Activated T-cell treated with anti-CD3 and anti-CD28 coated beads, Interleukin-2, amount 50 U/mL, for 72 hours (primary cell): ENCODE measurements at places on chromosomes 2 and 18.

DNA sequence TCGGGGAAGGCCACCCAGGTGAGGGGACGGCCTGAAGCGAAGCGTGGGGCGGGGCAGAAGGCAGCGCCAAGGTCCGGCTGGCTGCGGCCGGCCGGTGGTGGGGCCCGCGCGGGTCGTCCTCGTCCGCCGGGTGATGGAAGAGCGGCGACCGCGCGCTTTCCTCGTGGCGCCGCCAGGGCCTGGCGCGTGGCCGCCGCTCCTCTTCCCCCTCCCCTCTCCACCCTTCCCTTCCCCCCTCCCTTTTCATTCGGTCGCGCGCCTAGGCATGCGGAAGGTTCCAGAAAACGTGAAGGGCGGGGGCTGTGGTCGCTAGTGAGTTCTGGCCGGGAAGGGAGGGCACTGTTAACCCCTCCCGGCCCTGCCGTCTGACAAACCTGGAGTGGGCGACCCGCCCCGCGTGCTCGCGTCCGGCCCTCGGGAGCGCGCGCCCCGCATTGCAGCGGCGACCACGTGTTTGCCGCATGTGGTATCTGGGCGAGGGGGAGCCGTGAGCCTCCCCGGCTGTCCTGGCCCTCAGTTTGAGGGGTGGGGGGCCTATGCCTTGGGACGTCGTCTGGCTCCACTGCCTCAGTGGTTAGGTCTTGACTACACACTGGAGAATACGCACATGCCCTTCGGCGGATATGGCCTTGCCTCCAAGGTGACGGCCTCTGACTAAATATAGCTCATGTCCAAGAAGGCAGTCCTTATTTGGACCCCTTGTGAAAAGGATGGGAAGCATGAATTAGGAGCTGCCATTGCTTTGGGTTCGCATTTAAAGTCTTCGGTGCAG, 579 bp downstream of the MAT2A start:
- peak; percentile 63 for DNase-seq

GRCh38 chr2:103222969-103223368, 461.1 kb downstream of the TMEM182 start:
- DNase-seq, result no peak

- no peak for DNase-seq
Observed at GRCh38 chr2:62042944-62043343, 137.5 kb downstream of the COMMD1 start.

- no peak for DNase-seq
Observed at GRCh38 chr2:150469706-150470274, 17.7 kb downstream of the RND3 start.

GRCh38 chr2:42925742-42926433, 133.5 kb upstream of the HAAO start:
- no peak for DNase-seq

DNA sequence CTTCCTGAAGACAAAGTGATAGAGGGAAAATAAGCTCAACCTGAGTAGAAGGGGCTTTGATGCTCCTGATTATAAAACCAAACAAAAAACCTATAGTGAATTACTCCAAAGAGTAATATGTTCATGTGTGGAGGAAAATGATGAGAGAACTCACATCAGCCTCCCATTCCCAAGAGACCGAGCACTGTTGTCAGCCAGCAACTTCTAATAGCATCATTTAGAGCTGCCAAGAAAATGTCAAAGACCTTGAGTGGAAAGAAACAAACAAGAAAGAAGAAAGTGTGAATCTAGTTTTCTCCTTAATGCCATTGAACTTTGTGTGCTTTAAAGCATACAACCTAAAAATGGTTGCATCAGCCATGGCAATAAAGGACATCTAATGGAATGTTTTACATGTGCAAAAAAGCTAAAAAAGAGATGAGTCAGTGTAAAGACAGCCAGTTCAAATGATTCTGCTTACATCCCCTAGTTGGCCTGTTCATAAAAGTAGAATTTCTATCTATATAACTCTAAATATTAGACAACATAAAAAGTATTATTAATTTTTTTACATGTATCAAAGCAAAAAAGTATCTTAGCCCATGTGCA, 1066.2 kb downstream of the TDRD15 start:
- DNase-seq, result no peak

DNA sequence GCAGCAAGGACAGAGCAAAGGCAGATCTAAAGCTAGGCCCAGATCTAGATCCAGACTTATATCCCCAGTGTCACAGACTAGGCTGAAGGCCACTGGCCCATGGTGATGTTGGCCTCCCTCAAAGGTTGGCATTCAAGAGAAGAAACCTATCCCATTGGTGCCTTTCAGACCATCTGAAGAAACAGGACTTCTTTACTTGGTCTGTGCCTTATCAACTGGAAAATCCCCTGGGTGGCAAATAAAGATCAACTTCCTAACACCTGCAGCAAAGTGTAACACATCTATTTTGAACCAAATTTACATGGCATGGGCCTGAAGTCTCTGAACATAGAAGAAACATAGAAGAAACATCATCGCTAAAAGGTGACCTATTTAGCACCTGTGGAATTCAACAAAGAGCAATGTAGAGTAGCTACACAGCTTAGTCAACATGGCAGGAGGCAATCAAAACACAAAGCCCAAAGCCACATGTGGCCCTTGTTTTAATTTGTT, 35.8 kb downstream of the METTL4 start:
- DNase-seq, result no peak

DNA sequence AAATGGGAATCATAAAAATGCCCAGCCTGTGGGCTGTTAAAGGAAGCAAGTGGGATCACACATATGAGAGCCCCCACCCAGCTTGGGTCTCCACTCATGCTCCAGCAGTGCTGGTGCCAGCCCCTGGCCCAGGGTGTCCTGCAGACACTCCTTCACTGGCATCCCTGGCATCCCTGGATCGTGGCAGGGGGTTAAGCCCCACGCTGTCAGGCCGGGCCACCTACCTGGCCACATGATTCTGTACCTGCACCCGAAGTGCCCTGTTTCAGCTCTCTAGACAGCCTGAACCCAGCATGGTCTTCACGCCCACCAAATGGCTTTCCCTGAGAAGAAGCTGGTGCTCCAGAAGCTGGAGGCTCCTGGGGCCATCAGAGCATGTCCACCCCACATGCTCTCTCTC, 137.4 kb downstream of the INHBB start:
- no peak for DNase-seq

- no peak for DNase-seq
Observed at GRCh38 chr2:26144031-26144430, 28.9 kb upstream of the GAREM2 start.

DNA sequence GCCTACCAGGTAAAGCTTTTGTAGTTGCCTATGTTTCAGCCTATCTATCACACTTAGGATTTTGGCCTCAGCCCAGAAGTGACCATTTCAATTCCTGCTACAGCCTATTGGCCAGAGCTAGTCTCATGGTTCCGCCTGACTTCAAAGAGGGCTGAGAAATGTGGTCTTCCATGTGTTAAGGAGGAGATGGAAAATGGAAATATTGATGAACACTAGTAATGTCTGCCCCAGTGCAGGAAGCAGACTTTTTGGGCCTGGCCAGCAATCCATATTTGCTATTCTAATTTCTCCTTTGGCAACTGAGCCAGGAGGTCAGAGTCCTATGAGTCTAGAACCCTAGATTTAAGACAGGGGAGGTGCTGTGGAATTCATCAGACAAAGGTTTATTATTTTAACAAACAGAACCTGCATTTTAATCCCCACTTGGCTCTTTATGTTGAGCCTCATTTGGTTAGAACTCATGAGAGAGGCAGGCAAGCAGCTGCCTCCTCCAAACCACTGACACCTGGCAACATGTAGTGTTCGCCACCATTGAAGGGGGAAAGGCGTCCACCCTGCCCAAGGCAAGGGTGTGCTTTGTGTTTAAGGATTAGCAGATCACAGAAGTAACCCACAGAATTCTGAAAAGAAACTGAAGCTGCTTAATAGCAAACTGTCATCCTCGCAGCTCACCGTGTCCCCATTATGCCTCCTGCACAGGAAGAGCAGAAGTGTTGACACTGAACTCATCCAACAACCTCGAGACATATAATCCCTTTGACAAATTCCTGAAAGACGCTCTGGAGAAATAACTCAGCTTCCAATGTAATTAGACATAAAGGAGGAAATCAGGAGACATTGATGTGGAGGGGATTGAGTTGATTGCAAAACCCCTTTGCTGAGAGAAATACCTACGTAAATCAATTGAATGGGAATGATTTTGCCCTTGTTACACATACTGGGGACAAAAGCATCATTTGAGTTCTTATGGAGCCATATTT, 47.7 kb upstream of the SCG2 start:
- DNase-seq, result no peak

GRCh38 chr2:231781798-231782726, 980 bp upstream of the PDE6D start:
- peak; percentile 29 for DNase-seq

GRCh38 chr18:63302636-63303405, 16.7 kb downstream of the BCL2 start:
- no peak for DNase-seq

DNA sequence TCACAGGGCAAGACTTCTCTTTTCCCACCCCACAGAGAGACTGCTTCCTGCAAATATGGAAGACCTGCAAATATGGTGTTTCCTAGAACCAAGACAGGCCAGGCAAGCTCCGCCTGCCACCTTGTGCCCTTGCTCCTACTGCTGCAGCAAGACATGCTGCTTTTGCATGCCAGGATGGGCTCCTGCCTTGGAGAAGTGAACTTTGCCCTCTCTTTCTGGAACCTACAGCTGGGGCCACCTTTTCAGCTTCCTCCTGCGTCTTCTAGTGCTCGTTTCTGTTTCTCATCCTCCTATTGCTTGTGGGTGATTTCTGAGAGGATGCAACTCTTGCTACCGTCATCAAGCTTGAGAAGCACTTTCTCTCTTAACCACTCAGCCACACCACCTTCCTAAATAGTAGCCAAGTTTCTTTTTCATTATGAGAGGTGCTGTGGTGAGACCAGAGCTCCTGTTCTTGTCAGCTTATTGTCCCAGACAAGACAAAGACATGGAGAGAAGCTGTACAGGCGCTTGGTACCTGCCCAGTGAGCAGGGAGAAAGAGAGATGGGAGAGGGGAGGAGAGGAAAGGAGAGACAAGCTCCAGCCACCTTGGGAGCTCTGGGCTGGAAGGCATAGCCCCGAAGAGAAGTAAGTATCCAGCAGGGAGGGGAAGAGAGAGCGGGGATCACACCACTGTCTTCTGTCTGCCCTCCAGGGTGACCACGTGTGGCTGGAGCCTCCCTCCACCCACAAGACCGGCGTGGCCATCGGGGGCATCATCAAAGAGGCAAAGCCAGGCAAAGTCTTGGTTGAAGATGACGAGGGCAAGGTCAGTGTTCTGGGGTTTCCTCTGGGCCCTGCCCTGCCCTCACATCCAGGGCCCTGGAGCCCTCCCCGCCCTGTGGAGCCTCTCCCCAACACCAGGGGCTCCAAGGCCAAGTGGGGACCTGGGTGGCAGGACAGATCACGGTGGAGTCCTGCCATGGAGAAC, 28.3 kb downstream of the MYO7B start:
- peak; percentile 35 for DNase-seq

DNA sequence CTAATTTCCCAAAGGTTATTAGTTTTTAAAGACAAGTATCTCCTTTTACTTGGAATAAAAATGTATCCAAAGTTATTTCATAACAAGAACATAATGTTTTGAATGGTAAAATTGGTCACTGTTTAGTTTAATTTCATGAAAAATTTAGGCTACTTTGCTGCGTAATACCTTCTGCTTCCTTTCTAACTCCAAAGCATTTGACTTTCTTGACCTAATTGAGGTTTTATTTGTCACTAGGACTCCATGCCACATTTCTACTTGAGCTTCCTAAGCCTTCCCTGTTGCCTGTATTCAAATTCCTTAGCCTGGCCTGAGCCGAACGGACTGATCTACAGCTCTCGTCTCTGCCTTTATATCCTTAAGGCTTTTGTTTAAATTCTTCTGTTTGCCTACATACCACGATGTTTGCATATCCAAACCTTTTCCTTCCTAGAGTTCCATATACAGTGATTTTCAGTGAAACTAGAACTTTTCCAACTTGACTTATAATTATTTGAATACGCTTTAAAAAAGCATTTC, 25.1 kb downstream of the ARMC9 start:
- no peak for DNase-seq

DNA sequence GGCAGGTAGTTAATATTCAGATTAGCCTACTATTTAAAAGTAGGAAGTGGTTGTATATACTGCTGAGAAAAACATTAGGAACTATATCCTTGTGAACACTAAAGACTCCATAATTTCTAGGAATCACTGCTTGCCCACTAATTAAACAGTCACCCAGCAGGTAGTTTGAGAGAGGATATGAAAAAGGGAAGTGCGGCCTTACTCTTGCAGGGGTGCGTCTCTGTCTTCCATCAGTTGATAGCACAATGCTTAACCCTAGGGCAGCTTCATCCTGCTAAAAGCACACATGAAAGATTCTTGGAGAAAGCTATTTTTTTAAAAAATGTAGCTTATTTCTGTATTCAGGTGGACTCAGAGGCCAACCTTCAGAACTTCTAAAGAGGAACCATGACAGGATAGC, 53.1 kb upstream of the ATP5MC3 start:
- DNase-seq, result no peak

DNA sequence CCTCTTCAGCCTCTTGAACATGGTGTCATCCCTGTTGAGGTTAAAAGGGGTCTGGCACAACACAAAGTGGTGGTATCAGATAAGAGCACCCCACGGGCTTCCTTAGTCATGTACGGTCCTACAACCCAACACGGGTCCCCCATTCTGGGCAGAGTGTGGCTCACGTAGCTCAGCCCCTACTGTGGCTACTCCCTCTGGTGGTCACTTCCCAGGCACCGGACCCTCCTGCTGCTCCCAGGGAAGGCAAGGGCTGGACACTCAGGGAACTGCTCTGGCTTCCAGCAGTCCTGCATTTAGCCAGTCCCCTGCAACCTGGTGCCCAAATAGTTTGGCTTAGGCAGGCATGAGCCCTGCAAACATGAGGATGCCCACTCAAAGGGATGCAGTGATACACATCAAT, 58.6 kb downstream of the GALNT14 start:
- DNase-seq, result no peak

- DNase-seq, result no peak
Observed at GRCh38 chr2:147846412-147847081, 1.7 kb downstream of the ACVR2A start.

DNA sequence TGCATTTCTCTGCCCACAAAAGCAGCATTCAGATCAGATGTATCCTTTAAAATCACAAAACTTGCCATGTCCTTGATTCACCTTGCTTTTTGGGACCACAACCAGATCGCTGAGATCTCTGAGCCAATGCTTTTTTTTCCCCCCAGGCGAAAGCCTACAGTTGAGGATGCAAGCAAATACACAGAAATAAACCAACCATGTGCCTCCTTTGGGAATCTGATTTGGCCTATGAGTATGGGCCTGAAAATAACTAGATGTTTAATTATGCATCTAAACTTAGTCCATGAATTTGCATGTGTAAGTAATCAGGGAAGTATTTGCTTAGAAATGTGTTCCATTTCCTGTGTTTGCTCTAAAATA, 49.7 kb upstream of the CDC42EP3 start:
- DNase-seq, result no peak

- no peak for DNase-seq
Observed at GRCh38 chr2:228846161-228846560, 424.9 kb downstream of the PID1 start.

- no peak for DNase-seq
Observed at GRCh38 chr18:49024804-49025421, 74.1 kb upstream of the SMAD7 start.

GRCh38 chr2:172079838-172080640, 5.3 kb upstream of the DLX1 start:
- DNase-seq, result no peak

- no peak for DNase-seq
Observed at GRCh38 chr2:157839822-157840221, 36.3 kb downstream of the ACVR1 start.

- DNase-seq, result no peak
Observed at GRCh38 chr2:64929333-64929732, 59.9 kb upstream of the SLC1A4 start.

- DNase-seq, result peak; percentile 79
Observed at GRCh38 chr2:73268830-73269685, 15.2 kb downstream of the FBXO41 start.

GRCh38 chr2:68487773-68488355, 20.5 kb downstream of the APLF start:
- DNase-seq, result no peak
